ENCODE measurements at places on chromosomes 7 and 10. TPM values are rescaled to one million over a fixed set of nuclear protein-coding genes. Genes with fewer than 3 reads are reported as not detected.

The TMEM225B gene
- polyA plus RNA-seq = 0.44 TPM

The VAX1 gene
- polyA plus RNA-seq = not detected

DNA sequence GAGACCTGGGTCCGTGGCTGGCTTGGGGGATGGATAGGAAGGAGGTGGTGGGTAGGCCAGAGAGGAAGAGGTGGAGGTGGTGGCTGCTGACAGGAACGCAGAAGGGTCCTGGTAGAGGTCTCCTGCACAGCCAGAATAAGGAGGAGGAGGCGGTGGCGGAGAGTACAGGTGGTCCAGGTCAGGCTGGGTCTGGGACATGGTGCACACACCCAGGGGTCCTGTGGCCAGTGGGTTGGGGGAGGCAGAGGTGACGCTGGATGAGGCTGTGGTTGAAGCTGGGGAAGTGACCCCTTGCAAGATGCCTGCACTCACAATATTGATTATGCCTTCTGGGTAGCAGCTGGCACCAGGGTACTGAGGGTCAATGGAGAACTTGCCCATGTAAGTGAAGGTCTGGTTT is 2.2 kb downstream of the EGR2 start:
- DNase-seq = no peak

DNA sequence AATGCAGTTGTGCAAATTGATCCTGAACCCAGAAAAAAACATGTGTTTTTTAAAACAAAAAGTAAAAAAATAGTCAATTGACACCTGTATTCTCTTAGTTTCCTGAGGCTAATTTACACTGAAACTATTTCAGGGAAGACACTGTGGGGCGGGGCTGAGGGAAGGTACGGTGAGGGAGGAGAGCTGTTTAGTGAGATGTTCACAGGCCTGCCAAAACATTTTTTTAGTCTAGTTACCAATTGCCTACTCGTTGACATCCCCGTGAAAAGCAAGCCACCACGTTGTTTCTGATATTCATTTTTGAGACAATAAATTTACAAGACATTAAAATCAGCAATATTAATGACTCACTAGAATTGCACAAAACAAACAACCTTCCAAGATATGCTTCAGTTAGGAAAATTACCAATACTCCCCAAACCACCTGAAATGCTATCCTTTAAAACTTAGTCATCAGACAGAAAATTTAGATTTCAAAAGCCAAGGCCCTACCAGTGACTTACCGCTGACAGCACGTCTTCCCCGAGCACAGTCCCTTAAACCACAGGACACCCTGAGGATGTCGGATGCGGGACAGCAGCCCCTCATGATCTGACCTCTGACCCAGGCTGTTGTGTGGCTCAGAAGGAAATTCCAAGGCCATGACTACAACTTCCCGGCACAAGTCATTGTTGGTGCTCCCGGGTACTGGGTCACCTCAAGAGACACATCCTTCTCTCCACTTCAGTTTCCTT is 279.2 kb downstream of the PRPF18 start:
- peak; percentile 64 for DNase-seq

The CHN2 gene
- polyA plus RNA-seq = 1.4 TPM

- DNase-seq = no peak
These were observed 123.1 kb upstream of the PITRM1 start for GRCh38 chr10:3295582-3296151.

DNA sequence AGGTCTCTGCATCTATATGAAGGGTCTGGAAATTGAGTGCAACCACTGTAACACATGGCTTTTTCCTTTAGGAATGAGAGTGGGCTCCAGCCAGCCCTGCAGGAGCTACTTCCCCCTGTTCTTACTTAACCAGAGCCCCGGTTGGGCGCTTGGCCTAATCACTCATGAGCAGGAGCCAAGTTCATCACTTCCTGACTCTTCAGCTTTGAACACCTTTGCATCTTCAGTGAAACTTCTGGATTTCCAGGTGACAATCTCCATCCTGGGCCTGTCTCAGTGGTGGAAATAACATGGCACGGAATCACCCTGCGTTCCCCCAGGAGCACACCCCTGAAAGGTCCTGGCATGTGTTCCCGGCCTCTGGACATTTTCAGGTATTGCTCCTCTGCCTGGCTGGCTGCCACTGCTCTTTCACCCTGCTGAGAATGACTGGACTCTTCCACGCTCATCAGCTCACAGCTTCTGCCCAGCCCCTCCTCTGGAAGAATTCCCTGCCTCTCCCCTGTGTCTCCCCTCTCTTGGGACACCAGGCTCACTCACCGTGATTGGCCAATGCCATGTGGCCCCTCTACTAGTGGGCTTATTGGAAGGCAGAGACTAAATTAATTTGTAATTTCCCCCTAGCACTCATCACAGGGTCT is 229.1 kb upstream of the GRB10 start:
- no peak for DNase-seq

GRCh38 chr10:117936566-117936965 is 110.2 kb downstream of the RAB11FIP2 start:
- peak; percentile 42 for DNase-seq

DNA sequence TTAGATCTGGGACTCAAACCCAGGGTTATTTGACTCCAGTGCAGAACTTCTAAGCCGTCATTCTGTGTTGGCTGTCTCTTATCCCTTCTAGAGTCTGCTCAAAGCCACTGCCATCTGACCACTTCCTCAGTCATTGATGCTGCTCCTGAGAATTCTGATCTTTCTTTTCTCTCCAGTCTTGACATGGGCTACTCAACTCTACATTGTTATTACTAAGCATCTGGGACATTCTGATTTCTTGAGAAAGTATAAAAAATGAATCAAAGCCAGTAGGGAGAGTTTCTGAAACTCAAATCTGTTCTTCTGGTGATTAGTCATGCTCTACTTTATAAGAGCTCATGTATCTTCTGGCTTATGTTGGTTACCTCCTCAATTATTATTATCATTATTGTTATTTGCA is 48.7 kb downstream of the ANK3 start:
- no peak for DNase-seq

DNA sequence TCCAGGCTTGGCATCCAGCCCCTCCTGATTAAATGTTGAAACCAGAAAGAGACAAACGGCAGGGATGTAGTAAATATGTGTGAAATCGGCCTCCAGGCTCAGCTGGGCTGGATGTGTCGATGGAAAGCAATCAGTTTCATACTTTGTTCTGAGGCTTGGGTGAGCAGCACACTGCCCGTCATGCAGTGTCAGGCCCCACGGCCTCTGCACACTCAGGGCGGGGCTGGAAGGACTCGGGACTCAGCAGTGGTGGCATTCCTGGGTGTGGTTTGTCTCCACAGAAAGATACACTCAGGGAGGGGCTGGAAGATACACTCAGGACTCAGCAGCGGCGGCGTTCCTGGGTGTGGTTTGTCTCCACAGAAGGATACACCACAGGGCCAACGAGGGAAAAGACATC is 22.0 kb downstream of the ADGRA1 start:
- no peak for DNase-seq

DNA sequence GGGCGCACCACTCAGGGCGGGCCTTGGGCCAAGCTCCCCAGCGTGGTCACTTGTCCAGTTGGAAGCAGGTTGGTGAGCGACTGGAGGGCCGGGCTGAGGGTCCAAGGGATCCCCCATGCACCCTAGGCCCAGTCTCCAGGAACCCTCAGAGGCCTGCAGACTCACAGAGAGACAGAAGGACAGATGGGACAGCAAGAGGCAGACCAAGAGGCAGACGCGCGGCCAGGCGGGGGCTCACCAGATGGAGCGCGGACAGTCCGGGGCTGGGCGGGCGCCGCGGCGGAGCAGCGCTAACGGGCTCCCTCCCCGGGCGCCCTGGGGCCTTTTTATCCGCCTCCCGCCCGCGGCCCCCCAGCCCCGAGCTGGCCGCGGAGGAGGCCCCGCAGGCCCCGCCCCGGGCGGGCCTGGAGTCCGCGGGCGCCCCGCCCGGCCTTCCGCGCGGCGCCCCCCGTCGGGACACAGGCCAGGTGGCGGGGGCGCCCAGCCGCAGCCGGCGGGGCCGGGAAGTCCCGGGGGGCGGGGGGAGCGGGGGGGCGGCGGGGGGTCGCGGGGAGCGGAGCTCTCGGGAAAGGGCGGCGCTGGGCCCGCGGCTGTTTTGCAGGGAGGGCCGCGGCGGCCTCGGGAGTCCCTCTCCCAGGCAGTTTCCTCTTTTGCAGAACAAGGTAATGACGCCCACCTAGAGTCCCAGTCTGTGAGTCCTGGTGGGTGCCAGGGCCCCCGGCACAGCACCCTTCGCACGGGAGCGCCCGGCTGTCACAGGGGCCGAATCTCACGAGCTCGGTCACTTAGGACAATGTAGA is at the start of gene LOXL4:
Gene LOXL4, minus strand, starts transcription at position 301 of the 800 bp plus-strand sequence. CDS start 5,175 bp downstream, outside the sequence.
- DNase-seq = peak; percentile 80

- DNase-seq = peak; percentile 51
These were observed 39.4 kb downstream of the PLXNA4 start for GRCh38 chr7:132536654-132537395.

GRCh38 chr10:74460812-74461211 is 309.8 kb downstream of the ADK start:
- peak; percentile 24 for DNase-seq

GRCh38 chr7:77266291-77266794 is 66.7 kb upstream of the FGL2 start:
- DNase-seq = no peak

GRCh38 chr7:117468174-117468573 is 11.7 kb upstream of the CFTR start:
- no peak for DNase-seq

DNA sequence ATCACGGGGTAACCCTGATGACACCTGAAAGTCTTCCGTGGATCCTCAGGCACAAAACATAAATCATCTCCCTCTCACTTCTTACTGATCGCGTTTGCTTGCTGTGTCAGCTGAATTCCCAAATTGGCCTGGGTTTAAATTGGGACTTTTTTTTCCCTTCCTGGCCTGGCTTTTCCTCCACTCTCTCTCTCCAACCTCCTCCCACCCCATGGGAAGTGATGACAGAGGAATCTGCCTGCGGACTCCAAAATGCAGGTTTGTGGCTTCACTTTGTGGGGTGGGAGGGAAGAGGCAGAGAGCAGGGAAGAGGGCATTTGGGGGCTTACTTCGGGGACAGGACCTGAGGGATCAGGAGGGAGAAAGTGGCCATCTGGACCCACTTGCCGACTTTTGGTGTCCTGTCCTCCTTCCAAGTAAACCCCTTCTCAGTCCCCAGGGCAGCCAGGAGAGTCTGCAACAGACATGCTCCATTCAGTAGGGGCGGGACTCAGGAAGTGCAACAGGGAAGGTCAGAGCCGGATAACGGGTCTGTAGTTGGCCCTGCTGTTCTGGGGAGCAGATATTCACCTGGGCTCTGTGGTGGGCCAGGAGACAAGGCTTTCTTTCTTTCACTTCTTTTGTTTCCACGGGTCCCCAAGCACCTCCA is 172.7 kb downstream of the PLXNA4 start:
- DNase-seq = no peak

- peak; percentile 81 for DNase-seq
These were observed 394.8 kb upstream of the IGFBP3 start for GRCh38 chr7:46315891-46316290.

- peak; percentile 83 for DNase-seq
These were observed 6.5 kb downstream of the CTBP2 start for GRCh38 chr10:125153703-125154490.

The ZPBP gene
- not detected for polyA plus RNA-seq

GRCh38 chr7:18390535-18390907 is 105.0 kb upstream of the HDAC9 start:
- DNase-seq = no peak

- DNase-seq = no peak
These were observed 63.3 kb downstream of the TBC1D12 start for GRCh38 chr10:94465684-94466083.

The HABP2 gene
- not detected for polyA plus RNA-seq

DNA sequence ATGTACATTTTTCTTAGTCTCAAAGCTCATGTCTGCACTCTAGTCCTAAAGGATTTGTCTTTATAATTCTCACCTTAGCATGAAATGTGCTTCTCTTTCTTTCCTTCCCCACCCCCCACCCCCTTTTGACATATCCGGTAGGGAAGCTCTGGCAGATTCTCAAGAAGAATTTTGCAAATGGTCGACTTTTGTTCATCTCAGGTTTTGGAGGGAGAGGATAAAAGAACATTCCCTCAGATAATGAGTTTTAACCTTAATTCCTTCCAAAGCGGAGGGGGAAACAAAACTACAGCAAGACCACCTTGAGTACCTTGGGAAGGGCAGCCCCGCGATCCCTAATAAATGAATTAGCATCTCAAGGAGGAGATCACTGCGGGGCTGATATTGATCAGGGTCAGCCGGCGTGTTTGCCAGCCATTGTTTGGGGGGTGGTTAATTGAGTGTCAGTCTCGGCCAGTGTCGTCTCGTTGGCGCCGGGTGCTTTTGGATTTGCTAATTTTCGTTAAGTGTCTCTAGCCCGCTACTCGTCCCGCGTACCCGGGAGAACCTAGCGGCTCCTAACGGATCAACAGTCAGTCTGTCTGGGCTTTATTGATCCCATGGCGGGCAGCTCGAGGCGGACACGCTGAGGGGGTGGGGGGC is 874 bp upstream of the BAMBI start:
- DNase-seq = peak; percentile 45

DNA sequence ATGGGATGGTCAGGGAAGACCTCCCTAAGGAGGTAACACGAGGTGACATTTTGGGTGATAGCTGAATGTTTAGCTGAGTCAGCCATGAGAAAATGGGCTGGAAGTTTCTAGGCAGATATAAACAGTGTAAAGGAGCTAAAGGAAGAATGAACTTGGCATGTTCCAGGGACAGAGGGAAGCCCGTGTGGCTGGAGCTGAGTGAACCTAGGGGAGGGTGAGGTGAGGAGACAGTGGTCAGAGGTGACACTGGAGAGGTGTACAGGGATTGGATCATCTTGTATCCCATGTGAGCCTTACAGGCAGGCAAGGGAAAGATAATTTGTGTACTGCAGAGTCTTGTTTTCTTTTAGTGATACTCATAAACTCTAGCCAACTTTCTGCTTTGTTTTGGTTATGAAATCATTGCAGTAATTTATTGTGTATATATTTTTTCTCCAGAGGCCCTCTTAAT is 1.8 kb downstream of the STARD3NL start:
- DNase-seq = peak; percentile 37

DNA sequence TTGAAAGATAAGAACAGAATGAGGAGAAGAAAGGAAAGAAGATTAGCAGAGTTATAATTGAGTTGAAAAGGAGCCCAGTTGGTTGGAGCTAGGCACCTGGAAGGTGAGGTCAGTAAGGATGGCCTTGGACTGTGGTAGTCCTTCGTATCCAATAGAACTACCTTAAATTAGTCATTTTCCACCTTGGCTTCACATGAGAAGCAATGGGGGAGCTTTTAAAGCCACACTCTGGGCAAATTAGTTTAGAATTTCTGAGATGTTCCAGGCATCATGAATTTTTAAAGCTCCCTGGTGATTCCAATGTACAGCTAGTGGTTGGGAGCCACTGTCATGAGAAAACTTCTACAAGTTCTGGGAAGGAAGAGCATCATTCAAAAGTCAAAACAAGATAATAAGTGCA is 27.3 kb upstream of the CYP3A5 start:
- DNase-seq = peak; percentile 38

GRCh38 chr10:22712211-22712955 is 2.0 kb downstream of the PIP4K2A start:
- peak; percentile 74 for DNase-seq

- no peak for DNase-seq
These were observed 86.9 kb downstream of the UBE2H start for GRCh38 chr7:129865925-129866201.

The DRGX gene
- 0.09 TPM for polyA plus RNA-seq

- peak; percentile 75 for DNase-seq
These were observed 78.2 kb upstream of the STEAP1B start for GRCh38 chr7:22578007-22578733.

The C10orf53 gene
- polyA plus RNA-seq = not detected

The ADGRA1 gene
- not detected for polyA plus RNA-seq

Measured in GM23248 (cell line).